ENCODE measurements at places on chromosomes 7 and 10.

DNA sequence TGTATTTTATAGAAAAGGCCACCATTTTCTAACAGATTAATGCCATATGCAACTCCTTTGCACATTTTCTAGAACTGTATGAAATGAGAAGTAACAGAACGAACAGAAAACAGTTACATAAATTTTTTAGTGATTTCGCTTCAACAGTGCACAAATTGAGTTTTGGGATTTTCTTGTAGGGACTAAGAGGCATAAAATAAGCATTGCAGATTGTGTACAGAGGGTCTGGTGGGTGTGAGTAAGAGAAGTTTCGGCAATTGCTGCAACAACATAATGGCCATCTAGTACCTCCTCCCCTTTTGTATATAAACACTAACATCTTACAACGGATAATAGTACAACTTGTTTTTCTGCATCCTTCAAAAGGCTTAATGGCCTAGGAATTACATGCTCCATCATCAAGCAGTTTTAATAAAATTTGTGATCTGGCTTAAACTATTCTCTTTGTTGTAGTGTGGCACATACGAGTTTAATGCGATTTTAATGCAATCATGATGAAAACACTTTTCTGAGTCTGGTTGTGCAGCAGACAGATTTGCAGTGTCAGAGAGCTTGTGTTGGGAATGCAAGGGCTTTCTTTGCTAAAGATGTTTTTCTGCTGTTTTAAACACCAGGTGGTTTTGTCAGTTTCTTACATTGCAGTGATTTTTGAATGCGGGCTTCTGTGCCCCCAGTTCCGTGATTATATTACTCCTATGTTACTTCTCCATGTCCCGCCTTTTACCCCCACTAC, 2.9 kb downstream of the GLCCI1 start:
- no peak for DNase-seq

DNA sequence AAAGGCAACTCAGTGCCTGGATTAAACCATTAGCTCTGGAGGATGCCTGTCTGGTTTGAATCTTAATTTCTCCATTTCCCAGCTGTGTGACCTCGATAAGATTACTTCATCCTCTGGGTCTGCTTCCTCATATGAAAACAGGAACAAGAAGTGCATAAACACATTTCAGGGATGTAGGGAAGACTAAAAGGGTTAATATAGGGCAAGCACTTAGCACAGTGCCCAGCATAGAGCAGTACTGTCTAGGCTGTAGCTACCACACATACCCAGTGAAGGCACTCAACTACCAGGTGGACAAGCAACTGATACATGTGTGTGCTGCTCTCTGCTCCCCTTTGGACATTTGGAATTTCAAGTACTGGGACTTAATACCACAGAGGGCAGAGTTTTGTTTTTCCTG, 85.4 kb downstream of the KCNMA1 start:
- DNase-seq: no peak

DNA sequence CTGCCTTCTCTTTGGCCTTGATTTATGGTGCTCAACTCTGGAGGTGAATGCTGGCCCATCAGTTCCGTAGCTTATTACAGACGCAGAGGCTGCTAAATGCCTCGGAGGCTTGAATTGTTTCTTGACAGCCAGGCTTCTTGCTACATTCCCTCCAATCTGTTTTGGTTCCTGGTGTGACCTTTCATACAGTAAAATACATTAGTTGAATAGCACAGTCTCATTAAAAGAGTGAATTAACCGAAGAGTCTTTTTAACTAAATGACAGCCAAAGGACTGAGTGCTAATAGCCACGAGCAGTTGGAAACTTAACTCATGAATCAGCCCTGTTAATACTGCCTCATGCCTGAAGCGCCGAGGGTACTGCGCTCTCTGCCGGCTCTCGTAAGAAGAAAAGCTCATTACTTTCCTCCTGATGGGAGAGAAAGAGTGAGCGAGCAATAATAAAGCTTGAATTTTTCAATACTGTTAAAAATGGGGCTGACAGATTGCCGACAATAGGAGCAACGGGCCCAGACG, 236.4 kb upstream of the GPR26 start:
- DNase-seq: no peak

DNA sequence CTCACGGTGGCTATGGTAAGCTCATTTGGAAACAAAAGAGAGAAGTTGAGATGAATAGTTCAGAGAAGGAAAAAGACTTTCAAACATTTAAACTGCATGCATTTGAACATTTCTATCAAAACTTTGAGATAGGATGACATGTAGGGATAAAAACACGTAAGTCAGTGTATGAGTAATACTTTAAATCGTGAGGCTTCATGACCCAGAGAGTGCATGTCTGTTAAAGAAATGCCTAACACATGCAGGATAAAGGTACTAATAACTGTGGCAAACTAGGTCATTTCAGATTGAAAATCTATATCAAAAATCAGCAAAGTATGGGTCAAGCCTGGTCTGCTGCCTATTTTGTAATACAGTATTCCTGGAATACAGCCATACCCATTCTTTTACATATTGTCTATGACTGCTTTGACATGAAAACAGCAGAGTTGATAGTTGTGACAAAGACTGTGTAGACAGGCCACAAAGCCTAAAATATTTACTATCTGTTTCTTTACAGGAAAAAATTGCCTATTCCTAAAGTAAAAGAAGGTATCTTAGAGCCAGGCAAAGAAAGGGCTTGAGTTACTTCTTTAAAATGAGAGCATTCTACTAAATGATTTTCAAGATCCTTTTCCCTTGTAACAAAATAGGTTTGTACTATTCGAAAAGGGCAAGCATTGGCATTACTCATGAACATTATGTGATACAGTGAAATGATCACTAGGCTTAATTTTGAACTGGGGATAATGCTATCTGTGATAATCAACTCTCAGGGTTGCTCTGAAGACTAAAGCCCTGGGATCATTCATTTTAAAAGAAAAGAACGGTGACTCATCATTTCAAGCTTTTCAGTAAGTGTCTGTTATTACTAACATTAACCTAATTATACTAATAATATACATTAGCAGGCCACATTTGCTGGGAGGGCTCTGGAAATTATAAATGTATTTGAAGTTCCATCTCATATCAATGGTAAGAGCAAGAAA, 185.9 kb downstream of the CRPPA start:
- DNase-seq: no peak

DNA sequence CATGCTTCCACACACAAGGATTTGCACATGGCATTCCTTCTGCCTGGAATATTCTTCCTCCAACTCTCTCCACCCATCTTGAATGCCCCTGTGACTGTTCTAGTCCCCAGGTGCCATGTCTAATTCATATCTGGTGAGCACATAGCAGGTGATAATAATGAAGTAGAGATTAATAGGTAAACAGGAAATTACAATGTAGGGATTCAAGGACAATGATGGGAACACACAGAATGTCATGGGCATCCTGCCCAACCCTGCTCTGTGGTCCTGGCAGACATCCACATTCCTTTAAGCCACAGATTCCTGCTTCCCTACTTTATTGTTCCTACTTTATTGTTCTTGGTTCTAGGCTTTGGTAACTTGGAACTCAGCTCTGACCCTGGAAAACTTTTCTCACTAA, 115.8 kb downstream of the THSD7A start:
- no peak for DNase-seq

All from hypothalamus (tissue), 51 donors.